Muscle of arm (tissue), 14 donors: ENCODE measurements at places on chromosomes 1 and 21. TPM values are rescaled to one million over a fixed set of nuclear protein-coding genes. Genes with fewer than 3 reads are reported as not detected.

Gene CRABP2
- polyA plus RNA-seq: 300 TPM

Gene TTLL7
- polyA plus RNA-seq: not detected

DNA sequence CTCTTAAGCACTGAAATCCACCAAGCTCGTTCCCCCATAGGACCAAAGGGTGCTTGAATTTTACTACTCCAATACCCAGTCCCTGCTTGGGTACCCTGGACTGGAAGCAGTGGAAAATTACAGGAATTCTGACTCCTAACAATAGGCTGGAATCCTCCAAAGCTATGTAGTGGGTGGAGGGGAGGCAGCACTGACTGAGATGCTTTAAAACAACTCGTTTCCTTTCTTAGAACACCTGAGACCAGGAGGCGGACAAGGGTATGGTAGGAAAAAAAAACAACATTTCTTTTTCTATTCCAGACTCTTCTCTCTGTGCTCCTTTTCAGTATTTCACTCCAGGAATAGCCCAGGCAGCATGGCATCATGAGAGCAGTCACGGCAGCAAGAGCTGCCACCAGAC, 2.3 kb downstream of the PEF1 start:
- DNase-seq: no peak

- DNase-seq: no peak
Measured at GRCh38 chr1:203086992-203087763, 1.4 kb upstream of the MYOG start.

DNA sequence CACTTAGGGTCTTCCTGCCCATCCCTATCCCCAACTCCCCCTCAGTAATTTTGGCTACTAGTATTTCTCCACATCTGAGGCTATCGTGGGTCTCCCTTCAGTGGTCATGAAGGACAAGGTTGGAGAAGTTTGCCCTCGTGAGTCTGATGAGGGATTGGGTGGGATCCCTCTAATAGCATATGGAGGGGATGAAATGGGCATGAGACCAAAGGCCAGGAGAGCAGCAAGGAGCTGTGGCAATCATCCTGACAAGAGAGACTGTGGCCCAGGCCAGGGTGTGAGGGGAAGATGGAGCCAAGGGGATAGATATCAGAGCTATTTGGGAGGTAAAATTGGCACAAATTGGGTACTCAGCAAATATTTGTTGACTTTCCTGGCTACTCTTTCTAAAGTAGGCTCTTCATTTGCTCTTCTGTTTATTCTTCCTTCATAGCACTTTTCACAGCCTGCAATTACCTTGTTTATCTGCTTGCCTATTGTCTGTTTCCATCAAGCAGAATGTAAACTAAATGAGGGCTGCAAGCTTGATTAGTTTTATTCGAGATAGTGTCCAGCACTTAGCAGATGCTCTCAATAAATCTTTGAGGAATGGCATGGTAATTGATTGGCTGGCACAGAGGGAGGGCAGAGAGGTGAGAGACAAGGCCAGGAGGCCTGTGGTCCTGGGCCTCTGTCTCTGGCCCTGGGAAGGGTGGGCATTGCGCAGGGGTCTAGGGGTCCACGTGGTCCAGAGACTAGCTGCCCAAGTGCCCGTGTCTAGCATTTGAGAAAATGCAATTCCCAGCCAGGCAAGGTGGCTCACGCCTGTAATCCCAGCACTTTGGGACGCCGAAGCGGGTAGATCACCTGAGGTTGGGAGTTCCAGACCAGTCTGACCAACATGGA, 1.5 kb upstream of the PLK3 start:
- no peak for DNase-seq

- DNase-seq: no peak
Measured at GRCh38 chr1:205974712-205975111, 28.5 kb downstream of the RAB7B start.

- no peak for DNase-seq
Measured at GRCh38 chr1:231969076-231969475, 342.5 kb downstream of the DISC1 start.
